Renal cortex interstitium (tissue), 15 donors: ENCODE measurements at places on chromosomes 2 and 18. TPM values are rescaled to one million over a fixed set of nuclear protein-coding genes. Genes with fewer than 3 reads are reported as not detected.

GRCh38 chr2:70121627-70122372 is 34.5 kb downstream of the PCBP1 start:
- DNase-seq = no peak

CNDP1 gene
- 1.2 TPM for polyA plus RNA-seq

DNA sequence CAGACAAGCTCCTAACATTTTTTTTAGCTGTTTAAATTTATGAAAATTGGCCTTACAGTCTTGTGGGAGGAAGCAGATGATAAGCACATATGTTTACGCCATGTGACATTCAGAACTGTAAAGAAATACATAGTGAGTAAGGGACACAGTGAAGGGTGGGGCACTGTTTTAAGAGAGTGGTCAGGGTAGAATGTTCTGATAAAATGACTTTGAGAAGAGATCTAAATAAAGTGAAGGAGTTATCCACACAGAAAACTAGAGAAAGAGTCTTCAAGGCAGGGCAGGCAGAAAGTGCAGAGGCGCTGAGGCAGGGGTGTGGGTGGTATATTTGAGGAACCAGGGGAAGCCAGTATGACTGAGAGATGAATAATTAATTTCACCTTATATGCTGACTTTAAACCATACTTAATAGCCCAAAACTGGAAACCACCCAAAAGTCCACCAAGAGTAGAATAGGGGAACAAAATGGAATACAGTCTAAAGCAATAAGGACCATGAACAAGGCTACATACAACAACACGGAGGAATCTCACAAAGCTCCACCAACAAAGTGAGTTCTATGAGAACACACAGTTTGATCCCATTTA is 8.6 kb downstream of the MREG start:
- no peak for DNase-seq

CPS1 gene
- 3.8 TPM for polyA plus RNA-seq

LIMS3 gene
- polyA plus RNA-seq = 5.7 TPM

- DNase-seq = no peak
Observed at GRCh38 chr2:12116228-12116750, 369.9 kb downstream of the LPIN1 start.

ASXL3 gene
- 6.7 TPM for polyA plus RNA-seq

PELI1 gene
- polyA plus RNA-seq = 31.2 TPM

DNA sequence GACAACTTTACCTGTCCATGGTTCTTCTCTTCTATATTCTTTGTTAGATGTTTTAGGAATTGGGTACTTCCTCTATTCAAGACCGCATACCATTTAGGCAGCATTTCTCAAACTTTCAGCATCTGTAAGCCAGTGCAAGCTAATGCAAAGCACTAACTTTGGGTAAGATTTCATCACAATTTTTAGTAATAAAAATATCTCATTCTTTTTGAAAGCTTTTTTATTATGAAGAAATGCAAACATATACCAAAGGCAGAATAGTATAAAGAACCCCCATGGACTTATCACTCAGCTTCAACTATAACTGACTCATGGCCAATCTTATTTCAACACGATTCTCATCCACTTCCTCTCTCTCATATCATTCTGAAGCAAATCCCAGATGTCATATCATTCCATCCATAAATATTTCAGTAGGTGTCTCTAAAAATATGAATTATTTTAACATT is 32.9 kb downstream of the INO80C start:
- DNase-seq = no peak

FOXD4L1 gene
- 0.19 TPM for polyA plus RNA-seq
